ENCODE measurements at places on chromosomes 12 and 14. TPM values are rescaled to one million over a fixed set of nuclear protein-coding genes. Genes with fewer than 3 reads are reported as not detected.

The AKAP3 gene
- 0.35 TPM for polyA plus RNA-seq

The RNASE3 gene
- not detected for polyA plus RNA-seq

The NOS1 gene
- polyA plus RNA-seq: 0.33 TPM

The RNF212B gene
- polyA plus RNA-seq: 0.17 TPM

The RNASE9 gene
- not detected for polyA plus RNA-seq

The MARK3 gene
- polyA plus RNA-seq: 60.1 TPM

The SYNDIG1L gene
- not detected for polyA plus RNA-seq

The KCNJ8 gene
- polyA plus RNA-seq: not detected

The SMCO3 gene
- polyA plus RNA-seq: not detected

The GALNT8 gene
- not detected for polyA plus RNA-seq

The POTEG gene
- not detected for polyA plus RNA-seq

The SSPN gene
- polyA plus RNA-seq: 0.21 TPM

The C14orf39 gene
- polyA plus RNA-seq: not detected

The SDSL gene
- 1.9 TPM for polyA plus RNA-seq

The NPAS3 gene
- not detected for polyA plus RNA-seq

The HCFC2 gene
- 3.0 TPM for polyA plus RNA-seq

The CD69 gene
- not detected for polyA plus RNA-seq

The PPFIBP1 gene
- polyA plus RNA-seq: 12.6 TPM

The TRPV4 gene
- polyA plus RNA-seq: 1.2 TPM

The ASIC1 gene
- 4.3 TPM for polyA plus RNA-seq

The TAS2R7 gene
- polyA plus RNA-seq: not detected

The A2ML1 gene
- polyA plus RNA-seq: 7.1 TPM

The CBLN3 gene
- 1.3 TPM for polyA plus RNA-seq

The EMC9 gene
- polyA plus RNA-seq: 43.5 TPM

The C12orf56 gene
- polyA plus RNA-seq: 0.13 TPM

The PLEKHG7 gene
- polyA plus RNA-seq: not detected

The NGB gene
- polyA plus RNA-seq: not detected

The TGM1 gene
- polyA plus RNA-seq: 4.4 TPM

The MIP gene
- polyA plus RNA-seq: not detected

The MYF5 gene
- not detected for polyA plus RNA-seq

The CDKN1B gene
- polyA plus RNA-seq: 9.1 TPM

The RPS29 gene
- polyA plus RNA-seq: 4,703 TPM

The TAS2R8 gene
- polyA plus RNA-seq: not detected

The TMEM229B gene
- polyA plus RNA-seq: 2.2 TPM

The DDX24 gene
- polyA plus RNA-seq: 107 TPM

The SRGAP1 gene
- polyA plus RNA-seq: 2.1 TPM

The MDP1 gene
- polyA plus RNA-seq: 11.6 TPM

The PMCH gene
- polyA plus RNA-seq: not detected

The SLCO1B1 gene
- polyA plus RNA-seq: not detected

The STAC3 gene
- 0.85 TPM for polyA plus RNA-seq

The PRH2 gene
- not detected for polyA plus RNA-seq

The TSPAN8 gene
- polyA plus RNA-seq: not detected

The TMEM30B gene
- polyA plus RNA-seq: 9.5 TPM

The ATP5F1B gene
- 574 TPM for polyA plus RNA-seq

The INHBE gene
- not detected for polyA plus RNA-seq

The NEK9 gene
- polyA plus RNA-seq: 13.3 TPM

The NANOG gene
- polyA plus RNA-seq: not detected

The HOXC12 gene
- polyA plus RNA-seq: 4.8 TPM

The AREL1 gene
- 11.9 TPM for polyA plus RNA-seq

The PRKD1 gene
- 0.23 TPM for polyA plus RNA-seq

The KRT6B gene
- polyA plus RNA-seq: 152 TPM

The CHGA gene
- not detected for polyA plus RNA-seq
